Fibroblast of skin of left biceps (primary cell): ENCODE measurements at places on chromosomes 11 and 22.

DNA sequence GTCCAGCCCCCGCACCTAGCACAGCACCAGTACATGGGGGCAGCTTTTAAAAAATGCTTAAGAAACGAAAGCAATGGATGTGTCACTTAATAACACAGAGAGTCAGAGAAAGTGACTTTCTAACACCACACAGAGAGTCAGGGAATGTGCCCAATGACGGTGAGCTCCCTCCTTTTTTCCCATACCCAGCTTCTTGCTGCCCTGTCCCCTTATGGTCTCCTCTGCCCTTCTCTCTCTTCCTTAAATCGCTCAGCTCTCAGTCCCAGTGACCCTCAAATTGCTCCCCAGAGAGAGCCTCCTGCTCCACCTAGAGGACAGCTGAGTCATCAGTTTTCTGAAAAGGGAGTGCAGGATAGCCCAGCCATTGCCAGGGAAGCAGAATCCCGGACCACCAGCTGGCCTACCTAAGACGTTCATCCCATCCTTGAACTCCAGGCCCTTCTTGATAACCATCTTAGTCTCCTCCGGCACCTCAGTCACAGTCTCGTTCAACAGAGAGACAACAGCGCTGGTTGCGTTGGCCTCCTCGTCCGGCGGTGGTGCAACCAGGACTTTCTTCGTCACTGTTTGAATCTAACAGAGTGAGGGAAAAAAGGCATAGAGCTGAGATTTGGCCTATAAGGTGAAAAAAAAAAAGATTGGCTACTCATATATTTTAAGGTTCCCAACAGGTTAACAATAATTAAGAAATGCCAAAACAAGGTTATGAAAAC lies 113.5 kb downstream of the SLC1A2 start:
- no peak for DNase-seq

GRCh38 chr11:26842478-26843282 lies 120.8 kb upstream of the SLC5A12 start:
- peak; percentile 84 for DNase-seq

DNA sequence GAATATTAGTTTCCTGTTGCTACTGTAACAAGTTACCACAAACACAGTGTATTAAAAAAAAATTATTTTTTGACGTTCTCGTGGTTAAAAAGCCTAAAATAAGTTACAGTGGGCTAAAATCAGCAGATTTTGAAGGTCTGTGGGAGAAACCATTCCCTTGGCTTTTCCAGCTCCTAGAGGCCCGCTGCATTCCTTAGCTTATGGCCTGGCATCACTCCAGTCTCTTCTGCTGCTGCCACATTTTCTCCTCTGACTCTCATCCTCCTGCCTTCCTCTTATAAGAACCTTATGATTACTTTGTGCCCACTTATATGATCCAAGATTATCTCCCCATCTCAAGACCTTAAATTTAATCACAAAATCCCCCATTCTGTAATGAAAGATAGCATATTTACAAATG lies 392.7 kb downstream of the GUCY1A2 start:
- peak; percentile 39 for DNase-seq

DNA sequence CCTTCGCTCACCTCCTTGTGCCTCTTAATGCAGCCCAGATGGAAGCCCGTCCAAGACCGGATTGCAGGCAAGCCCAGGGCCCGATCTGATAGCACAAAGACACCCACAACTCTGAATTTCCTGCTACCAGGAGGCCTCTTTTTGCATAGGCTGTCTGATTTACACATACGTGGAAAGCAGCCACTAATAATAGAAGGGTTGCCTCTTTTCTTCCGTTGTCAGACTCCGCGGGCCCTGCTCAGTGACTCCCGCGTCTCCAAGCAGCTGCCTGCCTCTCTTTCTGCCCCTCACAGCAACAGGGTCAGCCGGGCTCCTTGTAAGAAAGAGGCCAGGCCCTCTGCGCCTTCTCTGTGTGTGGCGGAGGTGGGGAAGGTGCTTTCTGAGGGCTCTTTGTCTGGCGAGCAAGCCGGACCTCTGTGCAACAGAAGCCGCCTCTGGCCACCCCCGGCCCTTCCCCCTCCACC lies 26.7 kb downstream of the FLI1 start:
- no peak for DNase-seq

DNA sequence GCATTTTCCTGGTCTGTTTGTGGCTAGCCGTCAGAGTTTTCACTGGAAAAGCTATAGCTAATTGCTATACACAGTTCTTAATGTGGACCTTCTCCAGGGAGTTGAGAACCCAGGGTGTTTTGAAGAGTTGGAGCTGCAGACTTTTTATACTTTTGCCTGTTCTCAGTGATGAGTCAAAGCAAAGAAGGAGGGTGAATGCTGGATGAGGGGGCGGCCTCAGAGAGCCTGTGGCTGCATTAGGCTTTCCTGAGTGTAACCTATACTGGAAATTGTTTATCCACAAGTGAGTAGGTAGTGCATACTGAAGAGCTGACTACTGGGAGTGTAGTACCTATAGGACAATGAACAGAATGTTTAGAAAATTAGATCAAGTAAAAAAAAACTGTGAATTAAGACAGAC lies 79.7 kb upstream of the HORMAD2 start:
- DNase-seq, result no peak

DNA sequence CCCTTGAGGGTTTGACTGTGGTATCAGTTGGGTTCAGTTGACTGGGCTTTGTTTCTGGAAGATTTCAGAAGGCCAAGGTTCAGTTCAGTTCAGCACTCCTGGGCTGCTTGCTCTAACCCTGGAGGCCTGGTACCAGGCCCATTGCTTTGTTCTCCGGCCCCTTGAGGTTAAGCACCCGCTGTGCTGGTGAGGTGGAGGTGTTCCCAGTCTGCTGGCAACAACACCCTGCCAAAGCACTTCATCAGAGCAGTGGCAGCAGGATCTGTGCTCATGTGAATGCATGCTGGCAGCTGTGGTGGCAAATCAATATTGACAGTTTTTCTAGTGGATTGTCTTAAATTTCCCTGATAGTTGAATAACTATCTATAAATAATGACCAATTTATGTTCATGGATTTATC lies 3.8 kb upstream of the SCGB1D1 start:
- no peak for DNase-seq

DNA sequence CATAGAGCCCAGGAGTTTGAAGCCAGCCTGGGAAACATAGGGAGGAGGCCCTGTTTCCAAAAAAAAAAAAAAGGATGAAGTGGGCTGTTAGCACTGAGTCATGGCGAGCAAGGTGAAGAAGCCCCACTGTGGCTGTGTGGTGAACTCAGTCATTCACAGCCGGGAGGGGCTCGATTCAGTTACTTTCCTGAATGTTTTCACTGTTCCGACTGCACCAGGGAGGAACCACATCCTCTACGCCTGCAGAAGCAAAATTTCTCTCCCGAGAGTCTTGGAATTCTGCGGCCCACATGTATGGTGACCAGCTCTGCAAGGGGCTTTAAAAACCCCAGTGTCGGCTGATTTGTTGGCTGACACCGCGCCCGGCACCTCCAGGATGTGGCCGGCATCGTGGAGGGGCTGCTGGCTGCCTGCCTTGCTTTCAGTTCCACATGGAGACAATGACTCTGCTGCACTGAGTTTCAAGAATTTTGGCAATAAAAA lies 27.8 kb upstream of the GRAMD4 start:
- DNase-seq, result peak; percentile 74

DNA sequence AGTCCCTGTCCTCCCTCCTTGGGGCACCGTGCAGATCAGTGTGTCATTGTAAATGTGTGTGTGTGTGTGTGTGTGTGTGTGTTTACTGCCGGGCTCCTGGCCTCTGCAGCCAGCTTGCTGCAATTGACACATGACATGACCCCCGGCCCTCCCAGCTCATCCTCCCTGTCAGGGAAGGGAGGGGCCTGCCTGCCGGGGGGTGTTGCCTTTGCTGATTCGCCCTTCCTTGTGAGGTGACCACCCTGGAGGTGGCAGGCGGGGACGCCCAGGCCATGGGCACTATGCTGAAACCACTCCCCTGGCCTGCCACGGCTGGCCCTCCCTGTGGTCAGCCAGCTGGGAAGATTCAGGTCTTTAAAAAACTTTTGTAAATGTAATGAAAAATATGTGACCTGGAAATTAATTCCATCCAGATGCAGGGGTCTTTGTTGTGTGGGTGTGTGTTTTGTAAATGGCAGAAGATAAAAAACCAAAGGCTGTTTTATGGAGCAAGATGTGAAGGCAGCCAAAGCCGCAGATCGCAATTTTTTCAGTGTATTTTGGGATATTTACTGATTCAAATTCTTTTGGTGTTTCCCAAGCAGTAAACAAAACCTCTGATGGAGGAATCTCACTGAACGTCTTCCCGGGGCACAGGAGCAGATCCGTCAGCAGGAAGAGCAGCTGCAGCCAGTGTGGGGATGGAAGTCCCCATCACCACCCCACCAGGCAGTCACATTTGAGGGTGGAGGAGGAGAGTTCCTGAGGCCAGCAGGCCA lies 23.2 kb downstream of the SHISAL1 start:
- no peak for DNase-seq

- peak; percentile 96 for DNase-seq
Observed at GRCh38 chr11:108497317-108498045, 703 bp downstream of the POGLUT3 start.

DNA sequence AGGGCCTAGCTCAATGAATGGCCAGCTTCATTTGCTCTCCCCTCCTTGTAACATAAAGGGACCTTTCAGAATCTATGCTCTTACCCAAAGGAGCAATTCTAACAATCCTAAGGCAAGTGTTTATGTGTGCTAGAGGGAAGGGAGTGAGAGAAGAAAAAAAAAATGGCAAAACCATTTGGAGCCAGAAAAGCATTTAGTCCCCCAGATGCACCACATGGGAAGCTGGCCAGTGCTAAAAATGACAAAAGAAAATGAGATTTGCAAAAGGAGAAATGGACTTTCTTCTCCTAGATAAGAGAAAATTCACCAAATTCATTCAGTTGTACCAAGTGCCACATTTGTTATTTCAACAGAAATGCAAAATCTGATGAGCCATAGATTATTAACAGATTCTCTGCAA lies 52.8 kb downstream of the SERGEF start:
- DNase-seq, result no peak

- no peak for DNase-seq
Observed at GRCh38 chr22:44580176-44581095, 82.4 kb upstream of the RTL6 start.

- DNase-seq, result no peak
Observed at GRCh38 chr11:115428306-115428705, 75.9 kb downstream of the CADM1 start.

- no peak for DNase-seq
Observed at GRCh38 chr11:20973940-20974559, 304.7 kb downstream of the NELL1 start.

GRCh38 chr11:59112494-59112893 lies 5.5 kb downstream of the FAM111B start:
- DNase-seq, result no peak

DNA sequence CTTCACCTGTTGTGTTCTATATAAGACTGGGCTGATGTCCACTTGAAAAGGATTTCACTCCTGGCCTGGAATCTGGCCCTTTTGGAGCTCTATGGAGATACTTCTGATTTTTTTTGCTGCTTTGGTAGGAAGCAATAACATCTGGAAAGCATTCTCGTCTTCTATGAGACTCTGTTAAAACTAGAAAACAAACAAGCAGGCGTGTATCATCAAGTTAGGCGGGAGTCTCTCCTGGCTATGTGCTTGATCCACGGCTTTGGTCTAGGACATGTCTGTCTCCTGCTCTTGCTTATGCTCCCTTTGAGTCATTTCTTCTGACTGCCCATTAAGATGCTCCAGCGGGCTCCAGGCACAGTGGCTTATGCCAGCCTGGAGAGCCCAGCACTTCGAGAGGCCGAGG lies 121.4 kb upstream of the TTC12 start:
- DNase-seq, result no peak
